ENCODE measurements at places on chromosomes 7 and 10.

- DNase-seq, result no peak
Measured at GRCh38 chr7:132509643-132510042, 66.6 kb downstream of the PLXNA4 start.

DNA sequence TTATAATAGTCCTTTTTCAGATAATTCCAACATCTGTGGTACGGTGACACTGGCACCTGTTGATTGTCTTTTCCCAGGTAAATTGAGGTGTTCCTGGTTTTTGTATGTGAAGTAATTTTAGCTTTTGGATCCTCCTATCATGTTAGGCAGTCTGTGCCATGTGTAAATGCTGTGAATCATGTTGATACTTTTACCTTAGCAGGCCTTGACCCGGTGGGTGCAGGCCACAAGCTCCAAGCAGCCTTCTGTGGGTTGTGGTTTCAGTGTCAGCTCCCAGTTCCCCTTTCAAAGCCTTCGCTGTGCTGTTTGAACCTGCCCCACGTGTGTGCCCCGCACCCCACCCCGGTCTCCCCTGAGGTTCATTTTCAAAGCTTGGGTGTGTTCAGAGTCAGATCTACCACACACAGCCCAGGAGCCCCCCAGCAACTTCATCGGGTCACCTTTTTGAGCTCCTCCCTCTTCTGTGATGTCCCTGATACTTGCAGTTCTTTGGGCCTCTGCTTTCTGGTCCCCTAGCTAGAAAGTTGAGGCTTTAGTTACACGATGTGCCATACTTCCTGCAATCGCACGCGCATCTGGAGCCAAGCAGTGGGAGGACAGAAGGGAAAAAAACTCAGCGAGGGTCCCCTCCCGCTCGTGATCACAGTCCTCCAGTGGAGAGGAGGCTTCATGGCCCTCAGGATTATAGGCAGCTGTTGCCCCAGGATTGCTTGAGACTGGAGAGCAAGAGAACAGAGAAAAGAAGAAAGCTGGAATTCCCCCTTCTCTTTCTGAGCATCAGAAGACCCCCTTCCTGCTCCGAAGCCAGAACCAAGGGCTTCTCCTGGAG is 8.7 kb upstream of the BHLHA15 start:
- DNase-seq, result no peak

GRCh38 chr7:71543396-71543795 is 411.5 kb downstream of the GALNT17 start:
- DNase-seq, result no peak

- DNase-seq, result no peak
Measured at GRCh38 chr10:114458955-114459354, 54.7 kb upstream of the AFAP1L2 start.

DNA sequence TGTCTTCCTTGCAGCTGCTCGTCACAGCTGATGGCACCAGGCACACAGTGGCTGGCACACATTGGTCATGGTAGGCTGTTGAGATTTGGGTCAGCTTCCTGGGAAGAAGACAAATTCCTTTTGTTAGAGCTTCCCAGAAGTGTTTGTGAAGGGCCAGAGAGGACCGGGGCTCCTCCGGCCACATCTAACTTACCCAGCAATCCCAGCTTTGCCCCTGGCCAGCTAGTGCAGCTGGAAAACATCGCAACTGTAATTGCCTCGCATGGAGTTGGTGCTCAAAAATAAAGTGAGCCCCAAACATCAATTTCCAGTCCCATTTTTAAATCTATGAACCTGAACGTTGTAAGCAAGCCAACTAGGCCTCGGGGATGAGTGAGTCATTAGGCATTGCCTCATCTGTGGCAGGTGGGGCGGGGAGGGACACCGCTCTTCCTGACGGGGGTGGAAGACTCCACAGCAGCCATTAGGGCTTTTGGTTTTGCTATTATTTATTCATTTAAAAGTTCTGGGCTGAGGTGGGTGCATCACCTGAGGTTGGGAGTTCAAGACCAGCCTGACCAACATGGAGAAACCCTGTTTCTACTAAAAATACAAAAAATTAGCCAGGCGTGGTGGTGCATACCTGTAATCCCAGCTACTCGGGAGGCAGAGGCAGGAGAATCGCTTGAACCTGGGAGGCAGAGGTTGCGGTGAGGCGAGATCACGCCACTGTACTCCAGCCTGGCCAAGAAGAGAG is 12.4 kb downstream of the CPA5 start:
- no peak for DNase-seq

DNA sequence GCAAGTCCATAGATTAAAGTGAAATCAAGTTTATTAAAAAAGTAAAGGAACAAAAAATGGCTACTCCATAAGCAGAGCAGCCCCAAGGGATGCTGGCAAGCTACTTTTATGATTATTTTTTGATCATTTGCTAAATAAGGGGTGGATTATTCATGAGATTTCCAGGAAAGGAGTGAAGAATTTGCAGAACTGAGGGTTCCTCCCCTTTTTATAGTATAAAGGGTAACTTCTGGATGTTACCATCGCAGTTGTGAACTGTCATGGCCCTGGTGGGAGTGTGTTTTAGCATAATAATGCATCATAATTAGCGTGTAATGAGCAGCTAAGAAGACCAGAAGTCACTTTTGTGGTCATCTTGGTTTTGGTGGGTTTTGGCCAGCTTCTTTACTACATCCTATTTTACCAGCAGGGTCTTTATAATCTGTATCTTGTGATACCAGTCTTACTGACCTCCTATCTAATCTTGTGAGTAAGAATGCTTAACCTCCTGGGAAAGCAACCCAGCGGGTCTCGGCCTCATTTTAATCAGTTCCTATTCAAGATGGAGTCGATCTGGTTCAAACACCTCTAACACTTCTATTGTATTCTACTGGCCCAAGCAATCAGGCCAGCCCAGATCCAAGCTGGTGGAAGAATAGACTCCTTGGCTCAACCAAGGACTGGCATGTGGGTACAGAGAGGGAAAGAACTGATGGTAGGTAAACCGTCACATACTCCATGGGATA is 87.9 kb upstream of the NPSR1 start:
- DNase-seq, result no peak

- DNase-seq, result no peak
Measured at GRCh38 chr7:92695308-92696261, 105.4 kb upstream of the FAM133B start.

DNA sequence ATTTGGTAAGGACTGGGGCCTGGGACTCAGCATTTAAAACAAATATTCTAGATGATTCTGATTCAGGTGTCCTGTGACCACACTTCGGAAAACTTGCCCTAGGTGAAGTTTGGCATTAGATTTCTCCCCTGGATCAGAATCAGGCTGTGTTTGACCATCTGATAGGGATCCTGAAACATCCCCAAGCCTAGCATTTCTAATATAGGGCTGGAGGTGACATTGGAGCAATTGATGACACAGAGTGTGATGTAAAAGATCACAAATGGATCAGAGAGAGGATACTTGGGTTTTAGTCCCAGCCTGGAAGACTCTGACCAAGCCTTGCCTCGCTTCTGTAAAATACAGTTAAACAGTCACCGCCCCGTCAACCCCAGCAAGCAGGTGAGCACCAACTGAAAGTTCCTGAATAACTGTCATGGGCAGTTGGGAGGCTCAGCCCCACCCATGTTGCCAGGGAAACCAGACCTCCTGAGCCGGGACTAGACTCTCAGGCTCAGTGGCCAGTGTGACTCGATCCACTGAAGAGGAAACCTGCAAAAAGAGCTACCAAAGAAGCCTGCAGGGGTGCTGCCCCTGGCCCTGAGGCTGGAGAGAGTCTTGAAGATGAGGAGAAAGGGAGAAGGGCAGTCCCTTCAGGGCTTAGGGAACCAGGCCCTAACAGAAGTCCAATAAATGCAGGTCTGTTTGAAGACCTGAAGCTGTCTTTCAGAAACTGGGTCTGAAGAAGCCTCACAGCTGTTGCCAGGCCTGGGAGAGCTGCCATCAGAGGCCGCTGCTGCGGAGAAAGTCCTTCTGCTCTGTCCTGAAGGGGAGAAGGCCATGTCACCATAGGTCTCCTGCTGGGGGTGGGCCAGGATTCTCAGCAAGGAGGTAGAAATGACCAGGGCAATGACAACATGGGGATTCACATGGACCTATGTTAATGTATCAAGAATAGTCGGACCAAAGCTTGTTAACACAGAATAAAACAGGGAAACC is 126.1 kb upstream of the KCNMA1 start:
- no peak for DNase-seq

DNA sequence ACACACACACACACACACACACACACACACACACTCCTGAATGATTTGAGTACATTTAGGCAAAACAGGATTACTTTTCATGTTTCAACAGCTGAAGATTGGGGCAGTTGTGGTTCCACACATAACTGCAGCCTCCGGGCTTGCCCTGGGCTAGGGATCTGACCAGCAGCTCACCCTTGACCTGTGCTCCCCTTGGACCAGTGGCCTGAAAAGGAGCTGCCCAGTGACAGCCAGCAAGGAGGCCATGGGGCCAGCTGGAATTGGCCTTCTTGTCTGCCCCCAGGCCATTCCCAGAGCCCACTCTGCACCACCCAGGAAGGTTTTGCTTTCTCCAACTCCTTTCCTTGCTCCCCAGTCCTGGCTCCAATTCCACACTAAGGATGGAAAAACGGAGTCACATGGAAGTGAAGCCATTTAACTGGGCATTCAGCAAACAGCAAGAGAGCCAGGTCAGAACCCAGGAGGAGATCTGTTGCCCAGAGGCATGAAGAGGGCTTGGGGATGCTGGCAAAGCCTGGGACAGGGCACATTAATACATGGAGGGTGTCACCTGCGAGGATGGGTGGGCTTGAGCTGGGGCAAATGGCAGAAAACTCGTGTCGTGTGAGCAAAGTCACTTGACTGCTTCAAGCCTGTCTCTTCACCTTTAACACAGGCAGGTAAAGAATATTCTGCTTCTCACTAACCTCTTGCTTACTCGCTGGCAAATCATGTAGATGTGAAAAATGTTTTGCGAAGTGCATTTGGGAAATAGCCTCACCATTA is 61.5 kb upstream of the GDF10 start:
- DNase-seq, result no peak

GRCh38 chr10:100696477-100696901 is 48.9 kb upstream of the PAX2 start:
- no peak for DNase-seq

- DNase-seq, result no peak
Measured at GRCh38 chr10:17026686-17027485, 102.7 kb downstream of the CUBN start.

- DNase-seq, result no peak
Measured at GRCh38 chr7:148304083-148304335, 286.6 kb upstream of the C7orf33 start.

- no peak for DNase-seq
Measured at GRCh38 chr7:49771427-49772176, 1.8 kb upstream of the VWC2 start.

GRCh38 chr10:105964009-105964408 is 1200.5 kb downstream of the SORCS1 start:
- no peak for DNase-seq

All from frontal cortex (tissue), 4 donors.